Activated effector memory CD4-positive, alpha-beta T cell treated with Interleukin-2 at 50 U/mL for 16 hours (primary cell): ENCODE measurements at places on chromosomes 1 and 21.

- no peak for DNase-seq
Measured at GRCh38 chr1:92876351-92876750, 44.5 kb downstream of the RPL5 start.

DNA sequence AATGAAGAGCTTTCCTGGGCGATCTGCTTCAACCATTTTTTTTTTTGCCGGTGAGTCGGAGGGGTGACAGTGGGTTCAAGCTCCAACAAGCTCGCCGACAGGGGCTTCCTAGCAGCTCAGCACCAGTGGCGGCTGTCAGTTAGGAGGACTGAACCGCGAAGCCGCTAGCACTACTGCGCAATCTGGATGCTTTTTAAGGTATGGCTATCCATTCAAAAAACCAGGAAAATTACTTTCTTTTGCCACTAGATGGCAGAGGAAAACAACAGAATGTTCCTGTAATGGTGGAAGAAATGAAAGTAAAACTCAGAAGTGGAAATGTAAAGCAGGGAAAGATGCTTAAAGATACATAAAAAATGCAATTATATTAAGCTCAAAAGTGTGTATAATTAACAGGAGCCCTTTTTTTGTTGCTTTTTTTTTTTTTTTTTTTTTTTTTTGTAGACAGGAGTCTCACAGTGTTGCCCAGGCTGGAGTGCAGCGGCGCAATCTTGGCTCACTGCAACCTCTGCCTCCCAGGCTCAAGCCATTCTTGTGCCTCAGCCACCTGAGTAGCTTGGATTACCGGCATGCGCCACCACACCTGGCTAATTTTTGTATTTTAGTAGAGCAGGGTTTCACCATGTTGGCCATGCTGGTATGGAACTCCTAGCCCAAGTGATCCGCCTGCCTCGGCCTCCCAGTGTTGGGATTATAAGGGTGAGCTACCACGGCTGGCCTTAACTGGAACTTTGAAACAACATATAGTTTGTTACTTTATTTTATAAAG, 8.5 kb downstream of the KYAT3 start:
- DNase-seq, result no peak

- no peak for DNase-seq
Measured at GRCh38 chr21:33541105-33541711, 709 bp downstream of the GART start.

- DNase-seq, result no peak
Measured at GRCh38 chr1:192966073-192966472, 93.1 kb downstream of the UCHL5 start.

GRCh38 chr1:38745476-38746401, 113.8 kb downstream of the RRAGC start:
- DNase-seq, result no peak

GRCh38 chr1:160437432-160438316, 37.3 kb downstream of the VANGL2 start:
- DNase-seq, result no peak

GRCh38 chr1:110524311-110525248, 5.6 kb upstream of the KCNA10 start:
- DNase-seq, result peak; percentile 19

- no peak for DNase-seq
Measured at GRCh38 chr1:145889722-145890121, 4.1 kb upstream of the ANKRD35 start.

GRCh38 chr1:221394011-221394544, 347.8 kb downstream of the DUSP10 start:
- DNase-seq, result no peak

DNA sequence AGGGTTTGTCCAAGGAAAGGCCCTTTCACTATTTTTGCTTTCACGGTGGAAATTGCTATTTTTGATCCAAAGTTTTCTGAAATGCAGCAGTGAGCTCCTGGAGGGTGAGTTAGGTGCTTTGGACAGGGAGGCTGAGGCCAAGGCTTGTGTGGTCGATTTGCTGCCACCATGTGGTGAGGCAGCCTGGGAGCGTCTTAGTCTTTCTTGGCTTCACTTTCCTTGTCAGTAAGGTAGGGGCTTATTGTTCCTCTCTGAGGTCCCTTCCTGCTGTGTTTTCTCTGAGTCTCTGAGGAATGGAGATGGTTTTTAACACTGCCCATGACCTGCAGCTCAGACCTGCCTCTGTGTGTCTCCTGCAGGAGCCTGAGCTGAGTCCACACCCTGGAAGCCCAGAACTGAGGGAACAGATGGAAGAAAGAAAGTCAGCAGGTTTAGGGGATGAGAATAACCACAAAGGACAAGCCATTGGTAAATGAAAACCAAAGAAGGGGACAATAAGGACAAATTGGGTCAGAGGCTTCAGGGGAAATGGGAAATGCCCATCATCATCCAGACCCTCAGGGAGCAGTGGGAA, 20.1 kb upstream of the S100A10 start:
- DNase-seq, result no peak

DNA sequence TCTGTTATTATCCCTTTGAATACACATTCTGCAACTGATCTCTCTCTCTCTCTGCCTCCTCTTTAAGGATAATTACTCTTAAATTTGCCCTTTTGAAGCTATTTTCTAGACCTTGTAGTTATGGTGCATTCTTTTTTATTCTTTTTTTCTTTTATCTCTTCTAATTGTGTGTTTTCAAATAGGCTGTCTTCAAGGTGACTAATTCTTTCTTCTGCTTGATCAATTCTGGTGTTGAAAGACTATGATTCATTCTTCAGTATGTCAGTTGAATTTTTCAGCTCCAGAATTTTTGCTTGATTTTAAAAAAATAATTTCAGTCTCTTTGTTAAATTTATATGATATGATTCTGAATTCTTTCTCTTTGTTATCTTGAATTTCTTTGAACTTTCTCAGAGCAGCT, 95.6 kb upstream of the GPR52 start:
- no peak for DNase-seq

GRCh38 chr21:16096988-16097387, 367.2 kb downstream of the USP25 start:
- no peak for DNase-seq

DNA sequence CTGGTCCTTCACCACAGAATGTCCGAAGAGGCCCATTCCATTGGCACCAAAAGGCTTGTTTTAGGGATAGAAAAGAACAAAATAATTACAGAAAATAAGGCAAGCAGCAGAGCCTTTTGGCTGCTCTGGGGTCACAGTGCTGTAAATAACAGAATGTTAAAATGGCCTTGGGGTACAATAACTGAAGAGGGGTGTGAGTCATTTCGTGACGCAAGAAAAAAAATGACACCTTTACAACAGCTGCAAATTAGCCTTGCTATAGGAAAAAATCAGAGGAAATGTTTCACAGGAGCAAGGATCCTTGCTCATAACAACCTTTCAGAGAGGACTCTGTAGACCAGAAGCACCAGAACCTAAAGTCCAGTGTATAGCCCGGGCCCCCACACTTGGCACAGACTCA, 483.4 kb downstream of the OMA1 start:
- no peak for DNase-seq

DNA sequence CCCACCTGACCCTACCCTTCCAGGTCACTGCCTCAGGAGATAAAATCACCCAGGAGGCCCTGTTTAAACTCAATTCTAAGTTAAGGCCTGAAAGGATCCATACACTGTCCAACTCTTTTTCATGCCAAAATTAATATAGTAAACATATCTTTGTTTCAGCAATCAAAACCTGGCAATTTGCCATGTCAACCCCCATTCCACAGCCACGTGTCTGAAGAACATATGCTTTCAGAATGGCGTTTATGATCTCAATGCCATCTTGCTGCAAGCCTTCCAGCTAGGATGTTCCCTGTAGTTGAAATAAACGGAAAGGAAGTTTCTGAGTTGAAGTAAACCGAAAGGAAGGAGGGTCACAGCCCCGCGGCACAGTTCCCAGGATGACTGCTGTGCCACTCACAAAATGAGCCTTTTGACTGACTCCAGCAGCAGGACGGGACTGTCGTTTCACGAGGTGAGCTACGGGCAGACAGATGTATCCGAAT, 472.0 kb downstream of the SMYD3 start:
- no peak for DNase-seq

- DNase-seq, result no peak
Measured at GRCh38 chr1:98196012-98196411, 275.2 kb upstream of the DPYD start.

GRCh38 chr1:24871306-24871901, 58.7 kb downstream of the RUNX3 start:
- no peak for DNase-seq
